Activated CD8-positive, alpha-beta T cell treated with anti-CD3 and anti-CD28 coated beads for 36 hours (primary cell): ENCODE measurements at places on chromosomes 2 and 18.

GRCh38 chr2:29227935-29228675 lies 112.9 kb downstream of the CLIP4 start:
- no peak for DNase-seq

DNA sequence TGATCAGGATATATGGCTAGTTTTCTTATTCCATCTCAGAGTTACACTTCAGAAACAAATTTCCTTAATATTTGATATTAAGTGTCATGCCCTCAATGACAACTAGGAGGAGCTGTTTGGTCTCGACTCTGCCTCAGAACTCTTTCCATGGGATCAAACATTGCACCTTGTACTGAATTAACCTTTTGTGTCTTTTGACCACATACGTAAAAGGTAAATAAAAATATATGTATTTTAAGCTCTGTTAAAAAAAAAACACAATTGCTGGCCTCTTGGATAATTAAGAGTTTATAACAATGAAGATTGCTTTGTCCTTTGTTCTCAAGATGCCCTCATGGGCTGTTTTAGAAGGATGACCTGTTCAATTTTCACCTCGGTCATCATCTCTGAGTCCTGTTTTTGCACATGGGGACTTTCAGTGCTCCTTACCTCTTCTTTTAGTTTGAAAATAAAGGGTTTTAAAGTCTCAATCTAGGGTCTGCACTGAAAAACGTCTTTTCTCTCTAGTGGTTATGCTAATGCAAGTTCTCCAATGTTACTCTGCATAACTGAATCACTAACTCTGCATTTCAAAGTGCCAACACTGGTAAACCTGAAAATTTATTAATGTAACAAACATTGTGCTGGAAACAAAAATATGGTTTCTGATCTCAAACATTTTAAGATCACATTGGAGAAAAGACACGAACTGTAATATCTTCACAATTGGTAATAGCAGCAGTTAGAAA lies 18.8 kb upstream of the FN1 start:
- DNase-seq = no peak

GRCh38 chr2:182048088-182048487 lies 62.4 kb downstream of the PPP1R1C start:
- DNase-seq = no peak

- no peak for DNase-seq
These were observed 84.8 kb downstream of the OSBPL6 start for GRCh38 chr2:178279142-178279541.

- DNase-seq = no peak
These were observed 147.2 kb upstream of the CCDC68 start for GRCh38 chr18:55106466-55106865.

DNA sequence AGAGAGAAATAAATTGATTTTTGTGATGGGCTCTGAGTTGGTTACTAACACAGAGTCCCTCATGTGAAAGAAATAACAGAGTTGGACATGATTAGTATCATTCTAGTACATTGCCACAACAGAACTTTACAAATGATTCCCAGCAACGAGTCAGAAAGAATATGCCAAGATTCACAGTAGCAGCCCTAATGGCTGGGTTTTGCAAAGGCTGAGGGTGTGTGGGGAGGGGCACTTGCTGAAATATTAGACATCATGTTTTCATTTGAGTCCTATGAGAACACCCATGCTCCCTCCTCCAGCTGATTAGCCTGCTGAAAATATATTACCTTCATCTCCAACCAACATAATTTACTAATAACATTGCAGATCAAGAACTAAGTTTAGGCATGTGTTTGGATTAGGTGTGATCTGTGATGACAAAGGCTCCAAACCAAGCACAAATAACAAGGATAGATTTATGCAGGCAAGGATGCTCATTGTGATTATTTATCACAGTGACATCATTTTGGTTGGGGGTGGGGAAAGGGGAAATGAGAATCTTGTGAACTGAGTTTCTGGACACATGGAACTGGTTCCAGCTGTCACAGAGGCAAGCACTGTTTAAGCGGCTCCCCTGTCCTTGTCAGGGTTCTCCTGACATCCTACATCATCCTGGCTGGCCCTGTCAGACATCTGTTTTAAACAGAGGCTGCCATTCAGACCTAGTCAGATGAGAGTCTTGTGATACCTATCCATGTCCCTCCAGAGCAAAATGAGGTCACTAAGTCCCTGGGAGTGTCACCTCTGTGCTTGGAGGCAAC lies 205.8 kb upstream of the NCKAP5 start:
- no peak for DNase-seq

DNA sequence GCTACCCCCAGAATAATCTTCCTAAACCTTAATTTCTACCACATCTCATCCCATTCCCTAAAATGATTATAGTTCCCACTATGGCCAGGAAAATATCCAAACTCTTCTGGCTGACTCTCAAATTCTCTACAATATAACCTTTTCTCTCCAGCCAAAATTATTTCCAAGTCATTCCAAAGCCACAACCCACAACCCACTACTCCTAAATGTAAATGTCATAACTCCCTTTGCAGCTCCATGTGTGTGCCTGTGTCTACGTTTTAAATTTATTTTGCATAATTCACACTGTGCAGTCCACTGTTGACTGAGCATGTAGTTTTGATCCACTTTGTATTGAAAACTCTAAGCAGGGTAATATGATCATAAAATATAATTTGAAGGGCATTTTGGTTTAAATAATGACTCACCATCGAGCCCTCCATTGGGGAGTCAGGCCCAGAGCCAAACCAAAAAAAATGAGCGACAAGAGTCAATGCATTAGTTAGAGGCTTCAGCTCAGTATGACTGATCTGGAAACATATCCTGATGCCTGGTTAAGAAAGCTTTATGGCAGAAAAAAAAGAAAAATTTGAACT lies 171.0 kb downstream of the AFF3 start:
- no peak for DNase-seq

DNA sequence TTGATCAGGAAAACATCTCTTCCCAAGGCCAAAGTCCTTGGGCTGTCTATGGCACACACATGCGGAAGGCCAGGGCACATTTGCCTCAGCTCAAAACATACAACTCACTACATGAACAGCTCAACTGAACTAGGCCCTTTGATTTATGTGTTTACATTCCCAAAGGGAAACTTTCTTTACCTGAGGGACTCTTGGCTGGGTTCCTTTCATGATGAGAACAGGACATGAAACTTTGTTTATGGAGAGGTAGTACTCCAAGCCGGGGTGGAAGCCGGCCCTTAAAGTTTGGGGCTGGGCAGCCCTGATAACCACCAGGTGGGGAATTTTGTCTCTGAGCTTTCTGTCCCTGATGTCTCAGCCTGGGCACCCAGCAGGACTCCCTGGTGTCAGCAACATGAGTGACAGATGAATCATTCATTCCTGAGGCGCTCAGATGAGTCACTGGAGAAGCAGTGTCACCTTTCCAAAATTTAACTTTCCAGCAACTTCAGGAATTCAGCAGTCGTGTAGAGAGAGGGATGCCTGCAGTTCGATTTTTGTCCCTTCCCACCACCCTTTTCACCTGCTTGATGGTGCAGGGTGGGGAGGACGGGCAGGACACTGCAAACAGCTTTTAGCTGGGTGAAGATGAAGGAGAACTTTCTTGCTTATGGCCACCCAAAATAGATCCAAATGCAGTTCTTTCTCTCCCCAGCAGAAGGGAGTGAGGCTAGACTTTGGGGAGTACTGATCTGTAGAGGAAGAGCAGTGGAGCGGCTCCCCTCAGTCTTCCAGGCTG lies 331.6 kb downstream of the DYSF start:
- no peak for DNase-seq

- DNase-seq = peak; percentile 94
These were observed 60.2 kb upstream of the SPP2 start for GRCh38 chr2:233990261-233990798.

- DNase-seq = no peak
These were observed 22.3 kb downstream of the DNAH7 start for GRCh38 chr2:196046123-196046917.

DNA sequence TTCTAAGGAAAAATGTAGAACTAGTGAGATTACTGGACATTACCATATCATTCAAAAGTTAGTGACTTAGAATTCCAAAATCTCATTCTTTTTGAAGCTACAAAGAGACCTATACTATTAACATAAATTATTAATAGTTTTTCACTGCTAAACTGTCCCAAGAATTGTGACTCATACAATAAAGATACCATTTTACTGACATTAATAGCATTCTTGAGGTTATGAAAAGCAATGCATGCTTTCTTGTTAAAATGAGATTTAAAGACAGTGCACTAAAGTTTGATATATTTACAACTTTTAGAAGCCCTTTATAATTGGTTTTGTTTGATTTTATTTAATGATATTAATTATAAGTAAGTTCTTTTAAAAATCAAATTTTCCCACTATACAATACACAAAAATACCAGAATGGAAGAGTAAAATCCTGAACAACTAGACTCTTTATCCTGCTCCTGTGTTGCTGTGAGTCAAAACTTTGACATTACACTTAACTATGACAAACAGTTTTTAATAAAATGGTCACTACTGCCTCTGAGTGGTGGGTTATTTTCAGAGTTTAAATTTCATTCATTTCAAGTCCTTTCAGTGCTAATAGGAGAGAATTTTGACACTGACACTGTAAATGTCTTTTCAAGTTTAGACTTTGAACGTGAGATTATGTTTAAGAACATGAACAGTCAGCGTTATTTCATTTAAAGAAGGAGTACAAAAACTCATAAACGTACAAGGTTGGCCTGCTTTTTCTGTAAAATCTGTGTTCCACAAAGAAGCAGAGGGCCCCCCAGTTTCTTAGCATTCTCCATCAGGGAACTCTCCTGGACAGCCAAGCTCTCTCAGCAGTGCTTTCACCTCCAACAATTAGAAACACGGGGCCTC lies 54.5 kb downstream of the FAM124B start:
- no peak for DNase-seq

DNA sequence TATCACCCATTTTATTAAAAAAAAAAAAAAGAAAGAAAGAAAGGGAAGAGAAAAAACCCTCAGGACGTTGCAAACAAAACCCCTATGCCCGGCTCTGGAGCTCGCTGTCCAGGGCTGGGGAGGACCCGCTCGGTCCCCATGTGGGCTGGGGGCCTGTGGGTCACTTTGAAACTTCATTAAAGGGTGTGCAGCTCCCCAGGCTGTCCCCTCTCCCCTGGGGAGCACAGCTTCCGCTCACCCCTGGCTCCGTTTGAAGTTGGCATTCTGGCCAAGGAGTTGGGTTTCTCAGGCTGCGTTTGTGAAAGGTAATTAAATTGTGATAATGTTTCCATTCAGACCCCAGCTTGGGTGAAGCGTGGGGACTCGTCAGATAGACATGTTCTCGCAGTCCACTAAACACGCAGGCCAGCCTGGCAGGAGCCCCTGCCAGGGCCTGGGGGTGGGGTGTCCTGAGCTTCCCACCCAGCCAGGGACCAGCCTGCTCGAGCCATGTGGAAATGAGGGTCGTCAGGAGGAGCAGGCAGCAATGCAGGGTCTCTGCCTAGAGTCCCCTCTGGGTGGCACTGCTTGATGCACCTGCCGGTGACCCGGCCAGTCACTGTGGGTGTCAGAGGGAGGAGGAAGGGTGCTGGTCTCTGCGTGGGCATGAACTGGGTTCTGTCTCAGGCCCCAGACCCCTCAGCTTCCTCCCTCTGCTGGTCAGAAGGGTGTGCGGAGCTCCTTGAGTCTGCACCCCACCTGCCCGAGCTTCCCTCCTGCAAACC lies 166.2 kb downstream of the INHBB start:
- DNase-seq = no peak

DNA sequence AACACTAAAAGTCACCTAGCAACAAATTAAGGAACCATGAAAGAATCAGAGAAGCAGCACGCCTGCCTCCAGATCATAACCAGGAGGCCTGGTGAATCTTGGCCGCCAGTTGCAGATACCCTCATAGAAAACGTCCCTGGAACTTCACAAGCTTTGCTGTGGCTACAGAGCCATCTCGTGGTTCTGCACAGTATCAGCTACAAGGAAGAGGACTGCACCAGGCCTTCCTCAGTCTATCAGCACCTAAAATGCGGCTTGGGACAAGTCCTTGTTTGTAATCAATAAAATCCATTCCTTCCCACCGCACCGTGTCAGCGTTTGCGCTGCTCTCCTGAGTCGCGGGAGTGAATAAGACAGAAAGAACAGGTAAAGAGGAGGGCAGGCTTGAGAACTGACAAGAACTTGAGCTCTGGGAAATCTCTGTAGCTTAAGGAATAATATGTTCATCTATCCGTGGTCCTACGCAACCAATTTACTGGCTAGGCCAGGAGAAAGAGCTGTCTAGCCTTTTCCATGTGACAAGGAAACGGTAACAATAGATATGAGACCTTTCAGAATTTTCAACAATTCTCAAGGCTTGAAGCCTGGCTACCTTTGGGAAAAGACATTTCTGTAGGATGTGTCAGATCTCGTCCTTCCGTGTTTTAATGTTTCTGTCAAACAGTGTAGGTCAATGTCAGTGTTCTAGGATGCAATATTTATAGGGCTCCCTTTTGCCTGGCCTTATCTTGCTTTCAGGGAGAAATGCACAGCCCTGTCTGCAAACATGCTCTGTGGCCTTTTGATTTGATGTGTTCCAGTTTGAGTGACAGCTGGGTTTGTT lies 128.5 kb upstream of the RAB12 start:
- DNase-seq = no peak

DNA sequence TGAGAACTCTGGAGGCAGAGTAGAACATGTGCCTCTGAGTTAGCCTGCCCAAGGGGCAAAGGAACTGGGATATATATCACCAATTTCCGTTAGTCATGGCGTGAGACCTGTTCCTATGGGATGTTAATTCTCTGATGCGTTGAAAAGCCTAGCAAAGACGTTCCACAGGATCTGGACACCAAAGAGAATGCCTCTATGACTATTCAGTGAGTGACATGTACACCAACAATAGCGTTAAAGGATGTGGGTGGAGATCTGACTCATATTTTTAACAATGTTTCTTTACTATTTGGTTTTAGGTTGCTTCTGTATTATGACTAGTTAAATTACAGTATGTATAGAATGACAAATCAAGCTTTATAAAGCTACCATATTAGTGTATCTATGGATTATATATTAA lies 320.9 kb upstream of the MC4R start:
- DNase-seq = no peak

- DNase-seq = no peak
These were observed 564.3 kb downstream of the CMPK2 start for GRCh38 chr2:6301426-6301825.

GRCh38 chr18:79465392-79465991 lies 69.8 kb downstream of the NFATC1 start:
- DNase-seq = no peak

- DNase-seq = no peak
These were observed 116.4 kb downstream of the ZNF521 start for GRCh38 chr18:25235401-25236042.

GRCh38 chr18:12694032-12694431 lies 8.5 kb downstream of the CEP76 start:
- DNase-seq = peak; percentile 9

DNA sequence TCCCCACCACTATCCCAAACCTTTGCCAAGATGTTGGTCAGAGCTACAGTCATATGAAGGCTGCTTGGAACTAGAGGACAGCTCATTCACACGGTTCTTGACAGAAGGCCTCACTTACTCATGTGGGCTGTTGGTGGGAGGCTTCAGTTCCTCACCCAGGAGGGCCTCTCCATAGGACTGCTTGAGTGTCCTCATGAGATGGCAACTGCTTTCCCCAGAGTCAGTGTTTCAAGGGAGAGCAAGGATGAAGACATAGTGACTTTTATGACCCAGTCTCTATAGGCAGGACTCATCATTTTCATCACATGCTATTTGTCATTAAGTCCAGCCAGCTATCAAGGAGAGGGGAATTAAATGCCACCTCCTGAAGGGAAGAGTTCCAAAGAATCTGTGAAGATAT lies 33.4 kb upstream of the OLA1 start:
- DNase-seq = no peak

GRCh38 chr2:162196638-162197037 lies 44.6 kb upstream of the GCG start:
- no peak for DNase-seq
